Heart left ventricle (tissue), 16 donors: ENCODE measurements at places on chromosomes 5 and 9. TPM values are rescaled to one million over a fixed set of nuclear protein-coding genes. Genes with fewer than 3 reads are reported as not detected.

DNA sequence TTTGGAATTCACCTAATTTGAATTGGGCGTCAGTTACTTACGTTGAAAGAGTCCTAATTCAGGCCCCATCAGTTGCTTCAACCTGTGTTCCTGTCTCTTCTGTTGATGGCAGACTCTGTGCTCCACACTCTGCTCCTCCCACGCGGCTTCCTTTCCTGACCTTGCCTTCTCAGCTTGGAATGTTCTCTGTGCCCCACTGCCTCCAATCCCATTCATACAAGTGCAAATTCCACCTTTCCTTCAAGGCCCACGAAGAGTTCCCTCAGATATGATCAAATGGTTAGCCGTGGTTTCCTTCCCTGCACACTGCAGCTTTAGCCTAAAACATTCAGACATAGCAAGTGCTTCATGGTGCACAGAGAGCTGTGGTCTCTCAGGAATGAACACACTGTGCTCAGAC is 65.7 kb downstream of the SREK1 start:
- no peak for DNase-seq
- H3K4me3 ChIP-seq, result no peak overlapping the region
- H3K27me3 ChIP-seq, result no peaks in the 10 kb centered on the region
- H3K4me1 ChIP-seq, result no peaks in the 10 kb centered on the region

DNA sequence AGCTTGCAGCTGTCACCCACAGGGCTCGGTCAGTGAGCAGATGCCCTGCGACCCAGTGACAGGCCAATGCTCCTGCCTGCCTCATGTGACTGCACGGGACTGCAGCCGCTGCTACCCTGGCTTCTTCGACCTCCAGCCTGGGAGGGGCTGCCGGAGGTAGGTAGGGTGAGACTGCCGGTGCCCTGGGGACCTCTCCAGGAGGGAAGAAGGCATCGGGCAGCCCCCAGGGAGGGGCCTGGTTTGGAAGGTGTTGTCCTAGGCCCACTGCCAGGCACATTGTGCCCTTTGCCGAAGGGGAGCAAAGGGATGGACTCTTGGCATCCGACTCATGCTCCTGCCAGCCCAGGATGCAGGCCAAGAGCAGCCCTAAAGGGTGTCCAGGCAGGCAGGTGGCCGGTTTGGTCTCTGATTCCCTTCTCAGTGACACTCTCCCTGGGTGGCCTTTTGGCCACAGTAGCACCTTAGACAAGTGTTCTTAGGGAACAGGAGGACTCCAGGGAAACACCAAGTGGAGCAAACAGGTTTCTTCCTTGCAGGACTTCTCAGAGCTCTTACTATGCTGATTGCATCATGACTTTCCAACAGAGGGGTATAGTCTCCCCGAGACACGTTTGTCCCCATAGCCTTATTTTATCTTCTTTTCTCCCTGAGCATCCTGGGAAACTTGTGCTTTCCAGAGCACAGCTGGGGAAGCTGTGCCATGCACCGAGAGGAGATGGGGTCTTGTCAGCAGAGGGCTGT is 28.1 kb upstream of the AIF1L start:
- peaks cover 8% of the 10 kb centered on the region for H3K4me1 ChIP-seq
- no peak overlapping the region for H3K4me3 ChIP-seq
- H3K27me3 ChIP-seq, result no peaks in the 10 kb centered on the region
- H3K27ac ChIP-seq, result no peak overlapping the region
- DNase-seq, result no peak

- H3K27me3 ChIP-seq, result no peaks in the 10 kb centered on the region
- H3K36me3 ChIP-seq, result no peaks in the 10 kb centered on the region
- no peak overlapping the region for H3K27ac ChIP-seq
- DNase-seq, result no peak
- no peak overlapping the region for H3K4me3 ChIP-seq
These were observed 41.0 kb downstream of the CYFIP2 start for GRCh38 chr5:157306692-157307471.

DNA sequence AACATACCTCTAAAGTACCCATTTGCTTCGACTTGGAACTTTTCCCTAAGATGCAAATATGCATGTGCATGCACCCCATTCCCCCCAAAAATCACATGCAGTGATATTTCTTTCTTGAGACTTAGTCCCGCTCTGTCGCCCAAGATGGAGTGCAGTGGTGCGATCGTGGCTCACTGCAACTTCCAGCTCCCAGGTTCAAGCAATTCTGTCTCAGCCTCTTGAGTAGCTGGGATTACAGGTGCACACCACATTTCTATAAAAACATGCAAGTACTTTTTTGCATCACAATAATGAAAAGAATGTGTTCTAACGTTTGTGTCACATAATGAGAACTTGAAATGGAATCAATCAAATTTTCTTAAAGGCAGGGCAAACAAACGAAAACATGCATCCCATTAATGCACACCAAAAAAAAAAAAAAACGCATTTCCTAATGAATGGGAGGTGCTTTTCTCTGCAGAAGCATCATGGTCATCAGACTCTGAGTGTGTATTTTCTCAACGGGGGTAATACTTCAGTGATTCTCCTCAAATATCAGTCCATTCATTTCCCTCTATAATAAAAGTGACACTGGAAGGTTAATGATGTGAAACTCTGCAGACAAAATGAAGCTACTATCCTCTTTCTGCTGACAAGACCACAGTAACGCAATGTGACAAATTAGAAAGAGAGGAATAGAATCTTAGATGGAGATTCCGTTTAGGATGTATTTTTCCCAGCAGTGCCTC is 389.4 kb downstream of the CTNND2 start:
- no peaks in the 10 kb centered on the region for H3K27me3 ChIP-seq
- H3K36me3 ChIP-seq, result no peaks in the 10 kb centered on the region
- no peak overlapping the region for H3K27ac ChIP-seq
- no peak for DNase-seq
- no peaks in the 10 kb centered on the region for H3K4me1 ChIP-seq

DNA sequence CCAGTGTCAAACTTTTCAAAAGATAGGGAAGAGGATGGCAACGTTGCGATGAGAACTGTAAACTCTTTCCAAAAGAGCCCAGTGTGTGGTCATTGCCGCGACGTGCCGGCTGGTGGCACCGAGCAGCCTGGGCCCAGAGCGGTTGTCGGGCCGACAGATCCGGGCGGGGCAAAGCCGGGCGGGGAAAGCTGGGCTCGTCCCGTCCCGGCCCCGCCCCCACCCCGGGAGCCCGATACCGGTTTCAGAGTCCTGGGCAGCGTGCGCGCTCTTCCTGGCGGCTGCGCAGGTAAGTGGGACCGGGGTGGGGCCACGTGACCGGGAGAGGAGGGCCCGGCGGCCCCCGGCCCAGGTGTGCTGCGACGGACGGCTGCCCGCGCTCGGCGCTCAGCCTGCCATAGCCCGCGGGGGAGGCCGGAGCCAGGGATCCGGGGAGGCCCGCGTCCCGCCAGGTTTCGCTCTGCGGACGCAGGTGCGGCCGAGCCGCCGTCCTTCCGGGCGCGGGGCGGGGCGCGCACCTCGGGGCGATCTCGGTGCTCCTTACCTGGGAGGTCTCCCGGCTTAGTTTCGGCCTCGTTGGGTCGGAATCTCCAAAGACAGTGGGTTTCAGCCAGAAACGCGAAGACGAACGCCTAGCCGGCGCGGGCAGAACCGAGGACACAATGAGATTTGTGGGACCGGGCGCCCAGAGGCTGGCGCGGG is at the start of gene MARVELD2:
MARVELD2 (plus strand) TSS at position 232 of the 699 bp plus-strand sequence. CDS start 4,270 bp downstream, outside the sequence.
- H3K36me3 ChIP-seq, result peaks cover 22% of the 10 kb centered on the region
- no peak within 1 kb of the TSS for H3K27ac ChIP-seq
- no peaks in the 10 kb centered on the region for H3K27me3 ChIP-seq
- peak; percentile 70 for DNase-seq

DNA sequence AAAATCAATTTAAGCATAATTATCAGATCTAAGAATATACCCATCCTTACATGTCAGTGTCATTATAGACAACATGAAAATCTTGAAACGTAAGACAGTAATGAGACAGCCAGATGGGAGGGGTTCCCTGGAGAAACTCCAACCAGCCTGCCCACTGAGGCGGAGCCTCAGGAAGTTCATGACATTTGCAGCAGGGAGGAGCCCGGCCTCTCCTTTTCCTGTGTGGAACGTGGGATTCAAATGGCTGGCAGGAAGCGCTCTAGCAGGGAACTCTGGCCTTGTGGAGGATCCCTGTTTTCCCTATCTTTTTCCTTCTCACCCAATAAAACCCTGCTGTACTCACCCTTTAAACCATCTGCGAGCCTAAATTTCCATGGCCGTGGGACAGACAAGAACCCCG is 176.6 kb upstream of the KCNN2 start:
- peak overlapping the region; percentile 48 for H3K27ac ChIP-seq
- DNase-seq, result peak; percentile 71
- H3K4me3 ChIP-seq, result no peak overlapping the region
- no peaks in the 10 kb centered on the region for H3K36me3 ChIP-seq
- peaks cover 4% of the 10 kb centered on the region for H3K4me1 ChIP-seq

DNA sequence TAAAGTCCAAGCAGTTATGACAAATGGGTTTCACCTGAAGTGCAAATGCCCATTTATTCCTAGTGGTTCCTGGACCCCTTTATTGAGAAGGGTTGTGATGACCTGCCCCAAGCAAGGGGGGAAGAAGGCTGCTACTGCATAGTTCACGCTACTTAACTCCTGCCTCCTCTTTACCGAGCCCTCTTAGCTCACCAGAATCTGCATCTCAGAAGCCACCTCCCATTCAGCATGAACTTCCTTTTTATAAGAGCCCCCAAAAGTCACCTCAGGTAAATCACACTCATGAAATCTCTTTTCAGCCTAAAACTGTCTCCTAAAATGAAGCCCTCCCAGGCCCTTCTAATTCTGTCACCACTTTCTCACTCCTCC is 26.6 kb upstream of the C9orf72 start:
- peak overlapping the region; percentile 45 for H3K27ac ChIP-seq
- H3K4me1 ChIP-seq, result no peaks in the 10 kb centered on the region
- no peaks in the 10 kb centered on the region for H3K36me3 ChIP-seq
- no peaks in the 10 kb centered on the region for H3K27me3 ChIP-seq
- DNase-seq, result no peak
- H3K4me3 ChIP-seq, result no peak overlapping the region

- no peak overlapping the region for H3K4me3 ChIP-seq
- H3K27ac ChIP-seq, result no peak overlapping the region
- H3K27me3 ChIP-seq, result no peaks in the 10 kb centered on the region
- DNase-seq, result no peak
- no peaks in the 10 kb centered on the region for H3K36me3 ChIP-seq
These were observed 199.4 kb downstream of the PAPPA start for GRCh38 chr9:116352958-116353357.

- no peaks in the 10 kb centered on the region for H3K36me3 ChIP-seq
- no peak for DNase-seq
- no peak overlapping the region for H3K4me3 ChIP-seq
- peaks cover 4% of the 10 kb centered on the region for H3K4me1 ChIP-seq
- H3K27ac ChIP-seq, result no peak overlapping the region
These were observed 28.2 kb downstream of the YIPF5 start for GRCh38 chr5:144142139-144142823.

DNA sequence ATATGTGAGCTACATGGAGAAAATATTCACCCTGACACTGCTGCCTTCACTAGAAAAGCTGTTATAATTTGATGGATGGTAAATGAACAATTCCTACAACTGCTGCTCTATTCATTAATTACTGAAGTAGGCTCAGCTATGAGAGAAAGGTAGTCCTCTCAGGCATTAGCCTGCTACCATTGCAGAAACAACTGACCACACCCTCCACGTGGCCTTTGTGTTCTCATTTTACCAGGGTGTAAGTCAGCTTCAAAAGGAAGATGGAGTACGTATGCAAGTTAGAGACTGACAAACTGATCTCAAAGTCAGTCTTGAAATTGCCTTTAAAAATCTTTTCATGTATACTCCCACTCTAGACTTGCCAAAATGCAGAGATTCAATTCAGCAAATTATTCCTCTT is 26.3 kb upstream of the TPD52L3 start:
- H3K27ac ChIP-seq, result no peak overlapping the region
- H3K36me3 ChIP-seq, result no peaks in the 10 kb centered on the region
- no peaks in the 10 kb centered on the region for H3K4me1 ChIP-seq
- DNase-seq, result no peak
- H3K4me3 ChIP-seq, result no peak overlapping the region

DNA sequence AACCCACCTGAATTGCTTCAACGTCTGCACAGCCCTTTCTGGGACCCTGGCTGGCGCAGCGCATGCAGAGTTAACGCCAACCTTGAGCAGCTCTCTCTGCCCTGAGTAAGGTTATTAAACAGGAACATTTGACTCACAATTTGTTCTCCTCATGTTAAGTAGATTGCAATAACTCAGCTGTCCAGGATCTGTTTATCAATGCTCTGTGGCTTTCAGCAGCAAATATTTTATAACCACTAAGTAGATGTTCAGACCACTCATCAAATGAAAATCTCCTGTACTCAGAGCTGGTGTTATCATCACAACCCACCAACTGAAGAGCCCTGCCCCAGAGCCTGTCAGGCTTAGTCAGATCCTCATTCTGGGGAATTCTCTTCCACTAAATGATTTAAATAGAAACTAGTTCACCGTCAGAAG is 403.0 kb downstream of the ZNF608 start:
- H3K4me1 ChIP-seq, result peaks cover 32% of the 10 kb centered on the region
- H3K27me3 ChIP-seq, result no peaks in the 10 kb centered on the region

GRCh38 chr5:170302653-170303501 is 5.3 kb upstream of the LCP2 start:
- peak; percentile 72 for DNase-seq
- H3K27ac ChIP-seq, result peak overlapping the region; percentile 17
- H3K27me3 ChIP-seq, result no peaks in the 10 kb centered on the region
- H3K4me1 ChIP-seq, result peaks cover 24% of the 10 kb centered on the region
- peak overlapping the region; percentile 19 for H3K4me3 ChIP-seq

DNA sequence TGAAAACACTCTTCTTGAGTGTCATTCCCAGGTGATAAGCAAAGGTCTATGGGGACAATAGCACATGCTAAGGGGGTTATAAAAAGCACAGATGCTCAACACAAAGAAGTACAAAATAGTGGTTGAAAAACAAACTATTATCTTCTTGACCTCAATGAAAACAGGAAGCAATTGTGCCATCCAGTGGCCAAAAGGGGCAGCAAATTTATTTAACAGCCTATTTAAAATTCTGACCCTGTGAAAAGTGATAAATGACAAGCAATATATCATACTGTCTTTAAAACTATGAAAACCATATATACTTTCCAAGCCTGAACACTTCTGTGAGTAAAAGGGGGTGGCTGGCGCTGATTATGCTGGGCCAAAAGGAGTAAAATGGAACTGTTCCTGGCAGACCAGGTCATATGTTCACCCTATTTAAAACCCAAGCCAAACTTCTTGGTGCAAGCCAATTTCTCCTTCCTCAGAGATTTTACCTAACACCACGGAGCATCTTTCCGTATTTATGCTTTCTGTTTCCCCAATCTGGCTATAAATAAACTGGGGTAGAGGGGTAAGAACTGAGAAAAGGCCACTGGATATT is 29.7 kb downstream of the TEX10 start:
- H3K27me3 ChIP-seq, result no peaks in the 10 kb centered on the region
- no peak overlapping the region for H3K27ac ChIP-seq
- no peak for DNase-seq
- no peak overlapping the region for H3K4me3 ChIP-seq

GFI1B gene
- not detected for total RNA-seq

ACER2 gene
- 4.3 TPM for total RNA-seq

CARD9 gene
- 0.95 TPM for total RNA-seq
